ENCODE measurements at places on chromosomes 12 and 14. TPM values are rescaled to one million over a fixed set of nuclear protein-coding genes. Genes with fewer than 3 reads are reported as not detected.

Gene CFL2
- total RNA-seq = 70.2 TPM

Gene ARPC3
- 86.2 TPM for total RNA-seq

Gene KCNC2
- under 0.01 TPM for total RNA-seq

- no peak for DNase-seq
These were observed 485.6 kb downstream of the LRIG3 start for GRCh38 chr12:58434726-58435125.

- no peak for DNase-seq
These were observed 143.3 kb upstream of the BCL2L14 start for GRCh38 chr12:11927286-11927935.

GRCh38 chr12:24175284-24175683, 225.8 kb upstream of the SOX5 start:
- DNase-seq = no peak

GRCh38 chr14:70527501-70528105, 7.2 kb downstream of the ADAM20 start:
- DNase-seq = no peak
